ENCODE measurements at places on chromosomes 11 and 22.

- DNase-seq = no peak
Observed at GRCh38 chr22:25110846-25111578, 88.6 kb upstream of the CRYBB3 start.

- no peak for DNase-seq
Observed at GRCh38 chr22:32341122-32341740, 16.4 kb upstream of the RFPL3 start.

DNA sequence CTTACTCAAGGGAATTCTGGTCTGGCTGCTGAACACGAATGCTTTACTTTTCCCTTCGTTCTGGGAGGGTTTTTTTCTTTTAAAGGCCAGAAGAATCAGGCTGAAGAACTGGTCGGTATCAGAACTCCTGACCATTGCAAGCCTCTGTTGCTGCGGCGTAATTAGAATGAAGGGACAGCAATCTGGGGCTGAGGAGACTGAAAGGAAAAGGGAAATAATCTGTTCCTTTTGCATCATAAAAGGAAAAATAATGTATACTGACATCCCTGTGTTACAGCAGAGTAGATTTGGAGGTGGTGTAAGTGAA is 670 bp downstream of the SC5D start:
- DNase-seq = no peak

DNA sequence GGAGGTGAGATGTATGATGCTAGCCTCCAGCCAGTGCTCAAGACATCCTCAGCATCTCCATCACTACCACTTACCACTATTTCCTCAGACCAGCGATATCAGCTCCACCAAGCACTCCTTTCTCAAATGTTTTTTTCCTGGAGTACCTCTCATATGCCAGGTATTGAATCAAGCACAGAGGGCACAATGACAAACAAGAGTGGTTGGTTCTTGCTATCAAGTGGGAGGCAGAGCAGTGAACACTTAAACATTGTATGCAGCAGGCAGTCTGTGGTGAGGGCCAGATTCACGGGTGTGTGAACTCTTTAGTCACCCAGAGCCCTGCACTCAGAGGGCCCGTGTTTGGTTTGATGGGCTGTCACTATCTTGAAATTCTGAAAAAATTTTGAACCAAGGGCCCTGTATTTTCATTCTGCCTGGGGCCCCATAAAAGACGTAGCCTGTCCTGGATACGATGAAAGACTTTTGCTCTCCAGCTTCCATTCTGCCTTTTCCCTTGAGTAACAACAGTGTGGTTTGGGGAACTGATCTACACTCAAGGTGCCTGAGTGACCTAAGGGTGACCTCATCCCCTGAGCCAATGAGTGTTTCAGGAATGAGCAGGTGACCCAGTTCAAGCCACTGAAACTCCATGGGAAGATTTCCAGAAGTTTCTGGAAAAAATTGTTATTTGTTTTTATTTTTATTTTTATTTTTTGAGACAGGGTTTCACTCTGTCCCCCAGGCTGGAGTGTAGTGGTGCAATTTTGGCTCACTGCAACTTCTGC is 348.4 kb upstream of the NARS2 start:
- no peak for DNase-seq

- DNase-seq = peak; percentile 43
Observed at GRCh38 chr11:66069715-66070603, at the start of gene PACS1. PACS1 (plus strand) TSS chr11:66070272; CDS start chr11:66070487, 215 bp downstream.

DNA sequence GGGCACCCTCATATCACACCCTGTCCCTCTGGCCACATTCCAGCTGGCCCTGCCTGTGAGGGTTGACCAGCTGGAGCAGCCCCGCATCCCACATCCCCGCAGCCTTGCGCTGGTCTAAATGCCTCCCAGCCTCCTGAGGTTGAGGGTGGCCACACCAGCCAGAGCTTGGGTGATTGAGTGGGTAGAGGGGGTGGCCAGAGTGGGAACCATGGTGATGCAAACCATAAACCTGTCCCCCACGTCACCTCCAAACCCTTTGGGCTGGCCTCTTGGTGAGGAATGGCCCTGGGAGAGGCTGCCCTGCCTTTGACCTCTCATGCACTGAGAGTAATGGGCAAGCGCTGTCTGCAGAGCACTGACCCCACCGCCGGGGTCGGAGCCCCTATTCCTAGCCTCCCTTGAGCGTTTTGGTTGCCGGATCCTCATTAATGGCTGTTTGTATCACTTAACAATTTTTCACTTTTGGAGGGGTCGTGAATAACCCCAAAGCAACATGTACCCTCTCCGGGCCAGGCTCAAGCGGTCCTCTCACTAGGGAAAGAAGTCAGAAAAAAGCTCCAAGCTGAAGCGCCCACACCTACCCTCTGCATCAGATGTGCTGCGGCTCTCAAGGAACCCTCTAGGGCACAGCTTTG is 16.0 kb upstream of the KCNQ1OT1 start:
- DNase-seq = no peak

GRCh38 chr11:69467646-69468045 is 13.8 kb upstream of the LINC01488 start:
- no peak for DNase-seq

- no peak for DNase-seq
Observed at GRCh38 chr11:130003717-130004001, 1.0 kb upstream of the PRDM10 start.

- no peak for DNase-seq
Observed at GRCh38 chr11:2452321-2453012, 7.7 kb downstream of the KCNQ1 start.

GRCh38 chr22:38469306-38469781 is 1.4 kb downstream of the KDELR3 start:
- no peak for DNase-seq

GRCh38 chr11:27716835-27717234 is 16.6 kb upstream of the BDNF start:
- no peak for DNase-seq

DNA sequence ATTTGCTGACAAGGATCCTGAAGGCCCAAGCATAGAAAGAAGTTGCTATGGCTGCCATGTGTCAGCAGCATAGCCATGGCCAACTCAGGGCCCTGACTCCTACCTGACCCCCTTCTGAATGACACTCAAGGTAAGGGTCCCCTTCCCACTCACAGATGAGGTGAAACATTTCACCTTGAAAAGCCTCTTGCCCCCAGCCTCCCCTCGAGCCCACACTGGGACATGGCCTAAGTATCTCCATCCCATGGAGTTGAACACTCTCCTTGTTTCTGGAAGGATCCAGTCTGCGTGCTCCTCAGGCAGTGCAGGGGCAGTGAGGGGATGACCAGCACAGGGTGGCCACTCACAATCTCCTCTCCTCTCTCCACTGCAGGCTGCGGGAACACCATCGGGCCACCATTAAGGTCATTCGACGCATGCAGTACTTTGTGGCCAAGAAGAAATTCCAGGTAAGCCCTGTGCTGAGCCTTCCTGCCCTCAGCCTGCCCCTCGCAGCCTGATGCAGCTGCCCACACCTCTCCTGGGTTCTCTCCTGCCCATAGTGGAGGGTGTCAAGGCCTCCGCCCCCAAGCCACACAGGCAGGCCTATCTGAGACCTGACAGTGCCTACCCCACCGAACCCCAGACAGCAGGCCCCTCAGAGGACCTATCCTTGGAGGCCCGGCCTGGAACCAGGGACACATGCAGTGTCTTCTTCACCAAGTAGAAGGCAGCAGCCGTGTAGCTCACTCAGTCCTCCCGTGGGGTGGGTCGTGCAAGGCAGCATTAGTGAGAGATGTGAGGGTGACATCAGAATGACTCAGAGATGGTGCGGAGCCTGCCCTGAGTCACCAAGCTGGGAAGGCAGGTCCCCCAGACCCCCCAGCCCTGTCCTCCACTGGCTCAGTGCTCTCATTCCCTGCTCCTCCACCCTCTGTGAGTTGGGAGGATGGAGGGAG is 68.9 kb upstream of the KCNQ1OT1 start:
- DNase-seq = no peak

DNA sequence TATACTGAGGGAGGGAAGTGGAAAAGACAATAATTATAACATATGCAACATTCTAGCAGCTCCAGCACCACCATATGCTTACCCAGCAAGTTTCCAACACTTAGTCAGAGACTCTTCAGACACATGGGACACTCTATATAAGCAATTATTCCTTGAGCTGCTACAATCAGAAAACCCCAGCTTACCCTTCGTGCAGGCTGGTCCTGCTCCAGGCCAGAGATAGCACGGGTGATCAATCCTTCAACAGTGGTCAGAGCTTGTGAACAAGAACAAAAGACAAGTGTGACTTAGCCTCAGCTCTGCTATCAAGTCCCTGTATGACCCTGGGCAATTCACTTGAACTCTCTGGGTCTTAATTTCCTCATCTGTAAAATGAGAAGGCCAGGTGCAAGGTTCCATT is 1.5 kb downstream of the ZPR1 start:
- DNase-seq = no peak

DNA sequence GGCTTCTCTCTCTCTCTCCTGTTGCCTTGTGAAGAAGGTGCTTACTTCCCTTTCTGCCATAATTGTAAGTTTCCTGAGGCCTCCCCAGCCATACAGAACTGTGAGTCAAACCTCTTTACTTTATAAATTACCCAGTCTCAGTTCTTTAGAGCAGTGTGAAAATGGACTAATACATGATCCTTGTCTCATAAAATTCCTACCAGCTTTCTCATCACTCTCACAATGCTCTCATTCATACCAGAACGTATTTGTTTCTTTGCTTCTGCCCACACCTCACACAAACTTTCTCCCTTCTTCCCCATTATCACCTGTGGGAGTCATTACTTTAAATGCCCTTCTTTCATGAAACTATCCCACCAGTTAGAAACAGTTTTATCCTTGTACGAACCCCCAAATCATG is 62.7 kb upstream of the ARHGAP42 start:
- DNase-seq = no peak

- no peak for DNase-seq
Observed at GRCh38 chr11:117444256-117444655, 116.6 kb downstream of the CEP164 start.

DNA sequence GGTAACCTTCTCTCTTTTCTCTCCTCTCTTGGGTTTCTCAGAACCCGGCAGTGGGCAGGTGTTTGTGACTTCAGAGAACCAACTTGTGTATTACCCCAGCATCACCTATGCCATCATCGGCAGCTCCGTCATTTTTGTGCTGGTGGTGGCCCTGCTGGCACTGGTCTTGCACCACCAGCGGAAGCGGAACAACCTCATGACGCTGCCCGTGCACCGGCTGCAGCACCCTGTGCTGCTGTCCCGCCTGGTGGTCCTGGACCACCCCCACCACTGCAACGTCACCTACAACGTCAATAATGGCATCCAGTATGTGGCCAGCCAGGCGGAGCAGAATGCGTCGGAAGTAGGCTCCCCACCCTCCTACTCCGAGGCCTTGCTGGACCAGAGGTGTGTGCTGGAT is 62.2 kb downstream of the COMMD9 start:
- no peak for DNase-seq

- DNase-seq = no peak
Observed at GRCh38 chr11:8638300-8638699, 44.2 kb downstream of the TRIM66 start.

- no peak for DNase-seq
Observed at GRCh38 chr11:33195462-33196173, 34.3 kb upstream of the CSTF3 start.

GRCh38 chr11:131985846-131986301 is 615.5 kb downstream of the NTM start:
- no peak for DNase-seq

GRCh38 chr11:15586741-15587473 is 472.2 kb downstream of the INSC start:
- no peak for DNase-seq

GRCh38 chr11:119029069-119029339 is 1.7 kb downstream of the SLC37A4 start:
- DNase-seq = no peak

DNA sequence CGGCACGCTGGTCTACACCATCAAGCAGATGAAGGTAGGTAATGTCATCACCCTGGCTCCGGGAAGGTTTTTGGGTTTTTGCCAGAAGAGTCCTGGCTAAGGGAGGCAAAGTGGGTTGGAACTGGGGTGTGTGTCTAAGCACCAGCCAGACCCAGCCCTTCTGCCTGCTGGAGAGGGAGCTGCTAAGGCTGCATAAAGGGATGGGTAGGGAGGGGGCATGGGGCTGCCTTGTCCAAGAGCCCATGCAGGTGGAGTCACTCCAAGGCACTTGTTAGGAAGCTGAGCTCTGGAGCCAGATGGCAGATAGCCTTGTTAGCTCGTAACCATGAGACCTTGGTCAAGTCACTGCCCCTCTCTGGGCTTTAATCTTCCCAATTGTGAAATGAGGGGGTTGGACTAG is 48.0 kb downstream of the TIMP3 start:
- DNase-seq = no peak

DNA sequence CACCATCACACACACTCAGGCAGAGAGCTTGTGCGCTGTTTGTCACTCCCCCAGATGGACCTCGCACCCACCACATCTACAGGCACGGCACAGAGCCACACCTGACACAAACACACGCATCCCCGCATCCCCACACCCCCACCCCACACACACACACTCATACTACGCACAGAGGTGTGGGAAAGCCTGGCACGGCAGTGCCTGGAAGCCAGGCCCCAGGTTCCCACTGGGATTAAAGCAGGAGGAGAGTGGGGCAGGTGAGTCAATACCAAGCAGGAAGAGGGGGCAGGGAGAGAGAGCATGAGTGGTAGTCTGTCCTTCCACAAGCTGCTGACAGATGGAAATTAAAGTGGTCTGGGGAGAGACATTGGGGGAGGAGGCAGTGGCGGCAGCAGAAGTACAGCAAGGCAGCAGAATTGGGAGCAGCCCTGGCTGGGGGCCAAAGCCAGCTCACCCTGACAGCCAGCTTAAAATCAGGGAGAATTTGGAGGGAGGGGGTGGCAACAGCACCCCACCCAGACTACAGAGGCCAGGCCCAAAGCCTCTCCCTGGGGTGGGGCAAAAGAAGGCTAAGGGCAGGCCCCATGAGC is 20.7 kb downstream of the TNKS1BP1 start:
- no peak for DNase-seq

DNA sequence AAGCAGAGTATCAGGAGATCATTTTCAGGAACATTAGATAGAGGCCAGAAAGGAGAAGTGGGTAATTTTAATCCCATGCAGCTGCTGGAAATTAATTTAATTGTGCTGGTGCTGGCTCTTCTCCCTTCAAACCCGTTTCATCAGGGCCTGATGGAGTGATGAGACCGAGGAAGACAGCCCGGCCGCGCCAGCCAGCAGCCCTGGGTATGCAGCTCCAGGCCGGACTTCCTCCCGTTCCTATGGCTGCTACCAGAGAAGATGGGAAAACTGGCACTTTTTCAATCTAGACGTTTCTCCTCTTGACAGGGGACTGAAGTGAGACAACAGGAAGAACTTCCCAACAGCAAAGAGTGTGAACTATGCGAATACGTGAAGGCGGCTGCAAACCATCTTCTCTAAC is 24.6 kb upstream of the ZBTB16 start:
- DNase-seq = no peak

- DNase-seq = no peak
Observed at GRCh38 chr11:64180891-64181290, 5.1 kb upstream of the STIP1 start.

Data from stimulated activated CD8-positive, alpha-beta memory T cell treated with anti-CD3 and anti-CD28 coated beads, Interleukin-4, amount 100 ng/mL, for 4 hours (primary cell).